CD8-positive, alpha-beta T cell (primary cell): ENCODE measurements at places on chromosomes 11 and 22. TPM values are rescaled to one million over a fixed set of nuclear protein-coding genes. Genes with fewer than 3 reads are reported as not detected.

SLC22A25 gene
- total RNA-seq, result not detected

TBX10 gene
- total RNA-seq, result not detected

- no peak for DNase-seq
Observed at GRCh38 chr11:66267039-66267378, 1.4 kb upstream of the RAB1B start.

DNA sequence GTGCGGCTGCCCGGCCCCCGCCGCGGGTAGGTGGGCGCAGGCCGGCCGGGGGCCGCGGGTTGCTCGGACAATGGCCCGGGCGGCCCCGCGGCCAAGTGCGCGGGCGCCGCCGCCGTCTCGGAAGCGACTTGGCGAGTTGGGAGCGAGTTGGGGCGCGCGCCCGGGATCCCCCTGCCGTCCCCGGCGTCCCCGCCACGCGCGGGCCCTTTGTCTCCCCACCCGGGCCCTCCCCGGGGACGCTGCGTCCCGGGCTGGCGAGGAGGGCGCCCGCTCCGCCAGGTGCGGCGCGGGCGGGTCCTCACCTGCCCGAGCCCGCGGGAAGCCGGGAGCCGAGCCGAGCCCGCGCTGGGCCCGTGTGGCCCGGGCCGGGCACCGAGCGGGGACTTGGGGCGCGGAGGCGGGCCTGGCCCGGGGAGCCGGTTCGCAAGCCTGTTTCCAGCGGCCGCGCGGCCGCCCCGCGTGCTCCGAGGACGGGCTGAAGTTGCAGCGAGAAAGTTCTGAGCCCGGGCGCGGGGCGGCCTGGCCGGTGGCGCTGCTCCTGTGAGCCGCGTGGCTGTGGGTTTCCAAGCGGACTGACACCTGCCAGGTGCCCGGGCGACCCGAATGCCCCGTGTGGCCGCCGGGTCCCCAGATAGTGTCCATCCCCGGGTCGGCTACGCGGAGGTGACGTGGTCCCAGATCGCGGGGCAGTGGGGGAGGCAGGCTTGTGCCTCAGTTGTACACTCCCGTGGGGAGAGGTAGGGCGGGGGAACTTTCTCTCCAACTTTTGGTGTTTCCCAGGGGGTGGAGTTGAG, 586 bp downstream of the LRP5 start:
- DNase-seq, result no peak

DNA sequence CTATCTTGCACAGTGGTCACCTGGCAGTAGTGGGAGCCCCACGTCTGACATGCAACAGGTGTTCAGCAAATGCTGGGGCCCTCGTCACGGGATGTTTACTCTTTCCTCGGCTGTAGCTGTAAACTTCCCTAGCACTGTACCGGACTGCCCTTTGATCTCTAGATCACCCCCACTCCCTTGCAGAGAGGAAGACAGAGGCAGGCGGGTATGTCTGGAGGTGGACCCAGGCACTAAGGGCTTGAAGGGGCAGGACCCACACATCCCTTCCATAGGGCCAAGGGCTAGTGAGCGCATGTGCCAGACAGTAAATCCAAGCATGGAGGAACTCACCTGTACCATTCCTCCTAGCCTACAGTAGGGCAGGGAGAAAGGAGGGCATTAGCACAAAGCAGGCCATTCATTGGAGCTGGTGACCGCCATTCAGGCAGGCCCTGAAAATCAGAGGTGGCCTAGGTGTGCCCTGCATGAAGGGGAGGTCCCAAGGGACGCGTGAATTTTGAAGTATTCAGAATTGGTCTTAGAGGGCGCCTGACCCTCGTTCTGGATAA, 1.9 kb upstream of the SMTN start:
- no peak for DNase-seq

- no peak for DNase-seq
Observed at GRCh38 chr11:73866095-73866579, 10.5 kb downstream of the COA4 start.

GRCh38 chr11:123080015-123080414, 18.1 kb upstream of the HSPA8 start:
- DNase-seq, result no peak
